Pulmonary artery endothelial cell (primary cell): ENCODE measurements at places on chromosomes 5 and 9. TPM values are rescaled to one million over a fixed set of nuclear protein-coding genes. Genes with fewer than 3 reads are reported as not detected.

The RPP25L gene
- total RNA-seq: 20.1 and 22.4 TPM in 2 replicates

The FSTL4 gene
- total RNA-seq: not detected in 2 replicates

The PLPP7 gene
- total RNA-seq: 1.5 and 3.6 TPM in 2 replicates

The PCDHB13 gene
- 0.33 and 0.99 TPM in 2 replicates for total RNA-seq

The BDP1 gene
- 25.8 and 36.6 TPM in 2 replicates for total RNA-seq

The RASEF gene
- 0.07 TPM in 1 of 2 replicates, not detected in the other for total RNA-seq

The UTP15 gene
- total RNA-seq: 19.8 and 26.3 TPM in 2 replicates

The LCN15 gene
- not detected in 2 replicates for total RNA-seq

The STING1 gene
- total RNA-seq: 89.4 and 92.2 TPM in 2 replicates

The GPR21 gene
- 0.35 and 0.46 TPM in 2 replicates for total RNA-seq

The CD14 gene
- total RNA-seq: 0.26 and 0.49 TPM in 2 replicates

The CER1 gene
- not detected in 2 replicates for total RNA-seq

The WNT8A gene
- not detected in 2 replicates for total RNA-seq

The CEL gene
- 0.07 and 0.18 TPM in 2 replicates for total RNA-seq

The LRRC14B gene
- not detected in 2 replicates for total RNA-seq

The IGFBPL1 gene
- total RNA-seq: 0.11 and 0.33 TPM in 2 replicates

The NUTM2F gene
- total RNA-seq: not detected in 2 replicates

The NEUROG1 gene
- total RNA-seq: not detected in 2 replicates

The IFNA13 gene
- not detected in 2 replicates for total RNA-seq

The SLC36A3 gene
- not detected in 2 replicates for total RNA-seq

The FGF18 gene
- total RNA-seq: 0.07 TPM in 1 of 2 replicates, not detected in the other

The STKLD1 gene
- 0.46 and 0.81 TPM in 2 replicates for total RNA-seq

The PCDHGB1 gene
- 0.59 and 0.63 TPM in 2 replicates for total RNA-seq

The COL23A1 gene
- total RNA-seq: not detected in 2 replicates

The UNC13B gene
- 41.3 and 70.2 TPM in 2 replicates for total RNA-seq

The SPATA31D4 gene
- not detected in 2 replicates for total RNA-seq

The ECM2 gene
- 0.13 and 0.18 TPM in 2 replicates for total RNA-seq

The GLDC gene
- 16.5 and 19.4 TPM in 2 replicates for total RNA-seq

The DMGDH gene
- 0.20 and 0.25 TPM in 2 replicates for total RNA-seq
